ENCODE measurements at places on chromosomes 5 and 9.

DNA sequence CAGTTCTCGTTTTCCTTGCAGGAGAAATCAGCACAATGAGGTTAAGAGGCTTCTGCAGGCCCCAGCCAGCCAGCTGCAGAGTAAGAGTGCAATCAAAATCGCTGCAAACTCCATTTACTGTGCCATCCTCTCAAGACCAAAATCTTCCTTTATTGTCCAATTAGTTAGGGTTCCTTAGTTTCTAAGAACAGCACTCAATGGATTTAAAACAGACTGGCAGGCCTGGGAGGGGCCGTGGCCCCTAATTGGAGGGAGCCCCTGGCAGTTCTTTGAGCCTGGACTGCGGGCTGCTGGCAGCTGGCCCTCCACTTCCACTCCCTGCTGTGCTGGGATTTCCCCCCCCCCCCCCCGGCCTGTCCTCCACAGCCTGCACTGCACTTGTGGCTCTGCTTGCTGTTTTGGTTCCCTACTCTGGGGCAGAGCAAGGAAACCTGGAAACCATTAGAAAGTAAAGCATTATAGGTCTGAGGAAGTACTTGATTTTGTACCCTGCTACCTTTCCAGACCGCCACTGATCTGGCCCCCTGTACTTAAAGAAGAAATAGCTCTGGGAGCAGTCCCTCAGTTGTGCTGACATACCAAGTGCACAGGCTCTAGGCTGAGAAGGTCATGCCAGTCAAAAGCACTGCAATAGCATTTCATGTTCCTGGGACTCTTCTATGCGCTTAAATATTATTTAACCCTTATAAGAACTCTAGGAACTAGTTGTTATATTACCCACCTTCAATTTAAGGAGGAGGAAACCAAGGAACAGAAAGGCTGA lies 129.0 kb downstream of the APBA1 start:
- no peak for DNase-seq

DNA sequence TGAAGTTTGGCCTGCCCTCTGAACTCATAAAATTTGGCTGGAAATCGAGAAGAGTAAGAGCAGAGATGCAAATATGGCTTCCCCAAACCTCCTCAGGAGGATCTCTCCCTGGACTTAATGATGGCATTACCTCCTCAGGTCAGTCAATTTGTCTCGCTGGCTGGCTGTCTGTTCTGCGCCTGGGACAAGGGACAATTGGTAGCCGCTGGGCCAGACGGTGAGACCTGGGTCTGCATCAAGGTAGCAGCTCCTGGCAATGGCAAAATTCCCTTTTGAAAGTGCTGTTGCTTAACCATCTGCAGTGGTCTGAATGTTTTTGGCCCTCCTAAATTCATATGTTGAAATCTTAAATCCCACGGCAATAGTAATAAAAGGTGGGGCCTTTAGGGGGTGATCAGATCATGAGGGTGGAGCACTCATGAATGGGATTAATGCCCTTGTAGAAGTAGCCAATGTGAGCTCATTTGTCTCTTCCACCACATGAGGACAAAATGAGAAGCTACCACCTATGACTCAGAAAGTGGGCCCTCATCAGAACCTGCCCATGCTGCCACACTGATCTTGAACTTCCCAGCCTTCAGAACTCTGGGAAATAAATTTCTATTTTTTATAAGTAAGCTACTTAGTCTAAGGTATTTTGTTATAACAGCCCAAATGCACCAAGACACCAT lies 439.3 kb upstream of the KLF4 start:
- no peak for DNase-seq

DNA sequence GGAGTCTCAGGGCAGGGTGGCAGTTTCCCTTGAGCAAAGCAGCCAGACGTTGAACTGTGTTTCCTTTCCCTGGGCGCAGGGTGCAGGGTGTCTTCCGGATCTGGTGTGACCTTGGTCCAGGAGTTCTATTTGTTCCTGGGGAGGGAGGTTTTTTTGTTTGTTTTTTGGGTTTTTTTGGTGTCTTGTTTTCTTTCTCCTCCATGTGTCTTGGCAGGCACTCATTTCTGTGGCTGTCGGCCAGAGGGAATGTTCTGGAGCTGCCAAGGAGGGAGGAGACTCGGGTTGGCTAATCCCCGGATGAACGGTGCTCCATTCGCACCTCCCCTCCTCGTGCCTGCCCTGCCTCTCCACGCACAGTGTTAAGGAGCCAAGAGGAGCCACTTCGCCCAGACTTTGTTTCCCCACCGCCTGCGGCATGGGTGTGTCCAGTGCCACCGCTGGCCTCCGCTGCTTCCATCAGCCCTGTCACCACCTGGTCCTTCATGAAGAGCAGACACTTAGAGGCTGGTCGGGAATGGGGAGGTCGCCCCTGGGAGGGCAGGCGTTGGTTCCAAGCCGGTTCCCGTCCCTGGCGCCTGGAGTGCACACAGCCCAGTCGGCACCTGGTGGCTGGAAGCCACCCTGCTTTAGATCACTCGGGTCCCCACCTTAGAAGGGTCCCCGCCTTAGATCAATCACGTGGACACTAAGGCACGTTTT lies 3.5 kb upstream of the PHYHD1 start:
- peak; percentile 87 for DNase-seq

- DNase-seq: no peak
These were observed 12.9 kb downstream of the WWC1 start for GRCh38 chr5:168304349-168304748.

DNA sequence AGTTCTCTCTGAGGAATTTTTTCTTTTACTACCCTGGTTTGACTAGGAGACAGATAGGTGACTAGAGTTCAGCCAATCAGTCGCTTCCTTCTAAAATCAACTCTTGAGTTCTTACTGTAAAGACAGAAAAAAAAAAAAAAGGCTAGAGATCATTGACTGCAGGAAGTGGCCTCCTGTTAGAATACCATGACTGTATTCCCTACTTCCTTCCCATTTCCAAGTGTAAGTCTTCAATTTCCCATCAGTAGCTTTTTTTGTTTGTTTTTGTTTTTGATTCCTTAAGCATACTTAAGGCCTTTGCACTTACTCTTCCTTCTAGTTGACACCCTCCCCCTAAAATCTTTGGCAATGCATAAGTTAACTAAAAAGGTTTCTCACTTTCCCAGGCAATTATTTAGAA lies 154.3 kb downstream of the HMHB1 start:
- no peak for DNase-seq

GRCh38 chr9:104107799-104108198 lies 13.7 kb downstream of the SMC2 start:
- DNase-seq: no peak

DNA sequence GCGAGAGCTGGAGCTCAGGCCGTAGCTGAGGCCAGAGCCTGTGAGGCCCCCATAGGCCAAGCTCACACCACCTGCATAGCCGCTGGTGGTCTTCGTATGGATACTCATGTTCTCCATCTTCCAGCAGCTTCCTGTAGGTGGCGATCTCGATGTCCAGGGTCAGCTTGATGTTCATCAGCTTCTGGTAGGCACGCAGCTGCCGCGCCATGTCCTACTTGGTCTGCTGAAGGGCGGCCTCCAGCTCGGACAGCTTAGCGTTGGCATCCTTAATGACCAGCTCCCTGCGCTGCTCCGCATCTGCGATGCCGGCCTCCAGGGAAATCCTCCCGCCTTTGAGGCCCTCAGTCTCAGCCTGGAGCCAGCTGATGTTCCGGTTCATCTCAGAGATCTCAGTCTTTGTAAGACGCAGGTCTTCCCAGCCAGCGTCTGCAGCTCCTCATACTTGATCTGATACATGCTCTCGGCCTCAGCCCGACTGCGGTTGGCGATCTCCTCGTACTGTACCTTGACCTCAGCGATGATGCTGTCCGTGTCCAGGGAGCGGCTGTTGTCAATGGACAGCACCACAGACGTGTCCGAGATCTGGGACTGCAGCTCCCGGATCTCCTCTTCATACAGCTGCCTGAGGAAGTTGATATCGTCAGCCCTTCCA lies 172.1 kb downstream of the PPP2R2B start:
- no peak for DNase-seq

DNA sequence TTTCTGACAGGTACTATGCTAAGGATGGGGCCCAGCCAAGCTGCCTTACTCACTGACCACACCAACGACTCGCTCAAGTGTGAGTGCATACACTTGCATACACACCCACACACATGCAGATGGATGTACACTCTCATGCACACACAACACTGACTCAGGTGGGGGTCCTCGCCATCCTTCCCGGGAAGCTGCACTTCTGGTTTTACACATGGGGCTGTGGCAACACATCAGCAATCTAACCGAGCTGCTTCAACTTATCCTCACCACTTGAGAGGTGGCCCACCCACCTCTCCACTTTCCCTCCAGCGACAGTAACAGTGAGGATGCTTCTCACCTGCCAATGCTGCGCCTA lies 67.2 kb upstream of the SLC25A51 start:
- no peak for DNase-seq

- DNase-seq: no peak
These were observed 16.8 kb downstream of the CFAP77 start for GRCh38 chr9:132426639-132427414.

- peak; percentile 67 for DNase-seq
These were observed 11.7 kb upstream of the OR1J2 start for GRCh38 chr9:122498883-122499288.

- no peak for DNase-seq
These were observed 74.1 kb downstream of the STX17 start for GRCh38 chr9:99980598-99980997.

GRCh38 chr5:76358-77169 lies 15.4 kb upstream of the PLEKHG4B start:
- no peak for DNase-seq

GRCh38 chr5:73322437-73323076 lies 126.0 kb downstream of the FOXD1 start:
- DNase-seq: no peak

All from breast epithelium (tissue), 4 donors.